ENCODE measurements at places on chromosomes 16 and 17.

GRCh38 chr17:68707031-68707430 lies 105.9 kb upstream of the FAM20A start:
- no peak for DNase-seq

DNA sequence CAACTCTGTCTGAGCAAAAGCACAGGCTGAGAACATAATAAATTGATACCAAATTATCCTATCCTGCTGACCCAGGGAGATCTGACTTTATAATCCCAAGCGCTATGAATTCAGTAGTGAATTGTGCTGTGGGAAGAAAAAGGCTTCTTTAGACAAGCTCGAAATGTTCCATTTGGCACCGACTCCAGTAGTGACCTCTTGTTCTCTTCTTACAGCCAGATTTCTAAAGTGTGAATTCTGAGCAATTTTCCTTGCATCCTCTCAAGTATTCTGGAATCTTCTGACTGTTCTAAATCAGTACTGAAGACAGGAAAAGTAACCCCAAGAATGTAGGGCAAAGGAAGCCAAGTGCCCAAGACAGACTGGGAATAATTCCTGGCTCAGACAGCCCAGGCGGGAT lies 58.2 kb downstream of the CDYL2 start:
- DNase-seq, result no peak

DNA sequence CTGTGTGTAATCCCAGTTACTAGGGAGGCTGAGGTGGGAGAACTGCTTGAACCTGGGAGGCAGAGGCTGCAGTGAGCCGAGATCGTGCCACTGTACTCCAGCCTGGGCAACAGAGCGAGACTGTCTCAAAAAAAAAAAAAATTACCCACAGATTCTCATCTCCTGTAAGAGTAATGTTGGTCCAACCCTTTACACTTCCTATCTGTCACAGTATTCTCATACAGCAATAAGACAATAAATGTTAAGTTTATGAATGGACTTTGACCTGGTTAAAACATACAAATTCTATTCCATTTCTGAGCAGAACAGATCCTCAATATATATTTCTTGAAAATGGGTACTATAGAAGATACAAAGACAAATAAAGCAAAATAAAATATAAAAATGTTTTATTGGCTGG lies 30.4 kb upstream of the TAOK1 start:
- no peak for DNase-seq

GRCh38 chr17:79356839-79357447 lies 253.9 kb downstream of the RBFOX3 start:
- DNase-seq, result no peak

GRCh38 chr16:78735337-78735736 lies 635.9 kb downstream of the WWOX start:
- no peak for DNase-seq

DNA sequence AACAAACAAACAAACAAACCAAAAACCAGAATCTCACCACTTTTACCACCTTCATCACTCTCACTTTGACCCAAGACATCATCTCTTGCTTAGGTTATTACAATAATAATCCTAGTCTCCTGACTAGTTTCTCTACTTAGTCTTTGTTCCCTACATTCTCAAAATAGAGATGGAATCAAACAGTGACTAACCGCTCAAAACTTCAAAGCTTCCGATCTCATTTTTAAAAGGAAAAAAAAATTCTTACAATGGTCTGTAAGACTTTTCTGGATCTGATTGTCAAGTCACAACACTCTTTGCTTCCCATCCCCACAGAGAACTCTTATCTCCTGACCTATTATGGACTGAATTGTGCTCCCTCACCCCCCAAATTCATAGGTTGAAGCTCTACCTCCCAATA lies 60.9 kb downstream of the SPAG9 start:
- DNase-seq, result no peak

- DNase-seq, result no peak
Observed at GRCh38 chr17:29569245-29569950, 897 bp downstream of the TP53I13 start.

- DNase-seq, result no peak
Observed at GRCh38 chr17:79001190-79002020, 8.2 kb downstream of the CANT1 start.

DNA sequence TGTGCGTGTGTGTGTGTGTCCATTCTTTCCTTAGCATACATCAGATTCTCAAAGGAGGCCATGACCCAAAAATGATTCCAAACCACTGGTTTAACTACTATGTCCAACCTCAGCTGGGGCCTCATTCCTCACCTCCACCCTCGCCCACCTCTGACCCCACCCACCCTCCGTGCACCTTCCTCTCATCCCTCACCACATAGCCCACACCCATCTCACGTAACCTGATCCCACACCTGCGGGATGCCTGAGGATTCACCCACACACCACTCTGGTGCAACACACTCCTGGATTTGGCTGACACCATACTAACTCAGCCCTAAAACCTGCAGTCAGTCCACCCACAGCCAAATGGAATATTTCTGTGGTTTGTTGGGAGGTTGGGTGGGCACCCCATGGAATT lies 3.3 kb upstream of the CSNK2A2 start:
- no peak for DNase-seq

GRCh38 chr17:40020146-40020545 lies 4.9 kb downstream of the CSF3 start:
- no peak for DNase-seq

DNA sequence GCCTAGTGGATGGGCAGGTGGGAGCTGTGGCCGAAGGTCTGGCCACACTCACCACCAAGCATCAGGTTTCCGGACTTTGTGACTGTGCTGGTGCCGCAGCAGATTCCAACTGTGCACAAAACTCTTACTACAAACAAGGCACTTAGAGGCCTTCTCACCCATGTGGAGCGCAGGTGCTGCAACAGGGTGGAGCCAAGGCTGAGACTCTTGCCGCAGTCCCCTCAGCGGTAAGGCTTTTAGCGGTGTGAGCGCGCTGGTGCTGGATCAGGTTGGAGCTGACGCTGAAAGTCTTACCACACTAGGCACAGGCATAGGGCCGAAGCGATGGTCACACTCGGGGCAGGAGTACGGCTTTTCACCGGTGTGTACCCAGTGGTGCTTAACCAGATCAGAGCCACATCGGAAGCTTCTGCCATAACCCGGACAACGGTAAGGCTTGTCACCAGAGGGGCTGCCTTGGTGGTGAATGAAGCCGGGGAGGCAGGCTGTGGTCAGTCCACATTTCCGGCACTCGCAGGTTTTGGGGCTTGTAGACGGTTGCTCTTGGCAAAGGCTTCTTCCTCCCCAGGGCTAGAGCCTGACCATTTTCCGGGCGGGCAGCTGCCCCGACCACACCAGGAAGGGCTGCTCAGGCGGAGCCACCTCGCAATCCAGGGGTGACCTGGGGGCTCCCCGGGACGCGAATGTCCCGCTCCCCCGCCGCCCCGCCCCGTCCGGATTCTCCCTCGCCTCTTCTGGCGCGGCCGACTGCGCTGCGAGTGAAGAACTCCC lies 1.0 kb upstream of the ARMC5 start:
- no peak for DNase-seq

DNA sequence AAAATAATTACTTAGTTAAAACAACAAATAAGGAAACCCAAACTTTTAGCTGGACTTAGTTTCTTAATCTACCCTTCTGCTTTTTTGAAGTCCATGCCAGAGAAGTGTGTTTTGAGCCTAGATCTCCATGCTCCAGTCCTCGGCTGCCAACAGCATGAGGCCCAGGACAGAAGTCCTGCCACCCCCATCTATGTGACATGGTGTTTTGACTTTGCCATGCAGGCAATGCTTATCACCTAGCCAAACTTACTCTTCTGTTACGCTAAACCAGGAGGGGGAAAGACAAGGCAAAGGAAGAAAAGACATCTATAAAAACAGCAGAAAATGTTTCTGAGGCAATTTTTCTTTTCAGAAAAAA lies 119.5 kb downstream of the PARN start:
- no peak for DNase-seq

DNA sequence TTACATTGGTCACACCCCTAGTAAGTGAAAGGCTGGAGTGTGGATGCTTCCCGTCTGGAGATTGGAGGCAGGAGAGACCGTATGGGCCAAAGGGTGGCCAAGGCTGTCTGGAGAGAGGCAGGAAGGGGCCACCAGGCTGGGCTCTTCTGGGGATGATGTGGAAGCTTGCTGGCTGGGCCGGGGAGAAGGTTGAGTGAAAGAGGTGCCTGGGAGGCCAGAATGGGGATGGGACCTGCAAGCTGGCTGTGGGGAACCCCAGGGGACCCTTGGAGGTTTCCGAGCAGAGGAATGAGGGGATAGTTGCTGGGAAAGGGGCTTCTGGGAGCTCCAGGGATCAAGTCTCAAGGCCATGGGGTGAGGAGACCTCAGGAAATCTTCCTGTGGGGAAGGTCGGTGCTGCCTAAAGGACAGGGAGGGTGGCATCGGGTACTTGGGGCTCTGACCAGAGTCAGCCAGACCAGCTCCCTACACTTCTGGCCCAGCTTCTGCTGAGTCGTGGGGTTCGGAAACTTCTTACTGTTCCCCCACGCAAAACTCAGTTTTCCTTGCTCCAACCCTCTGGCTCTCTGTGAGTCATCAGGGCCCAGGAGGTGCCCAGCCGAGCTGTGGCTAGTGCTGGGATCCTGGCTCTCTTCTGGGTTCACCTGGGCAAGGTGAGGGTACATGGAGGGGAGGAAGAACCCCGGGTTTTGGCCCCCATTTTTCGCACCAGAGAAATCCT lies 3.1 kb downstream of the MRC2 start:
- no peak for DNase-seq

- DNase-seq, result no peak
Observed at GRCh38 chr17:73430848-73431247, 119.0 kb upstream of the CDC42EP4 start.

DNA sequence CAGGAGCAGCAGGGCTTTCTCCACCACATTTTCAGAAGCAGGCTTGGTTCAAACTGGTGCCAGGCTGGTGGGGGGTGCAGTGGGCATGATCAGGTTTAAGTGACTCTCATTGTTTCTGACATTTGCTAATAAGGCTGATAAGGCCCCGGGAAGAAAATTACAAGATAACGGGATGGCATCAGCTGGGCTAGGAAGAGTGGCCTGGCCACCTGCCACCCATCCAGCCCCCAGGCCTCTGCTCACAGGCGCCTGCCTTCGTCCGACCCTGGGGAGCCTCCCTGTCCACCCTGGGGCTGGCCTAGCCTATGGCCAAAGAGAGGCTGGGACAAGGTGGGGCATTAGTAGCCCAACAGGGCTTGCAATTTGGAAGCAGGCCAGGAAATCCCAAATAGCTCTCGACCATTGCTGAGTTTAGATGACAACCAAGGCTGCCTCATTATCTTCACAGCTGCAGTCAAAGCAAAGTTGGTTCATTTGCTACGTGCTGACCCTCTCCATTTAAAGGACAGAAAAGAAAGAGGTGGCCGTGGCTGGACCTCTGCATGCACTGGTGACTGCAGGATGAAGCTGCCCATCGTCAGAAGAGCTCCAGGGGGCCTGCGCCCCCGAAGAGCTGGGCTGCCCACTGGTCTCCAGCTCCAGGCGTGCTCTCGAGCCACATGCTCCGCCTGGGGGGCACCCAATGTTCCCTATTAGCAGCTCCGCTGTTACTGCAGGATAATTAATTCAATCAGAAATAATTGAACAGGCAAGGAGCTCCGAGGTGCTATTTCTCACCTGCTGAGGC lies 44.9 kb downstream of the PEMT start:
- DNase-seq, result no peak

- no peak for DNase-seq
Observed at GRCh38 chr17:27895940-27896535, 2.9 kb upstream of the LYRM9 start.

DNA sequence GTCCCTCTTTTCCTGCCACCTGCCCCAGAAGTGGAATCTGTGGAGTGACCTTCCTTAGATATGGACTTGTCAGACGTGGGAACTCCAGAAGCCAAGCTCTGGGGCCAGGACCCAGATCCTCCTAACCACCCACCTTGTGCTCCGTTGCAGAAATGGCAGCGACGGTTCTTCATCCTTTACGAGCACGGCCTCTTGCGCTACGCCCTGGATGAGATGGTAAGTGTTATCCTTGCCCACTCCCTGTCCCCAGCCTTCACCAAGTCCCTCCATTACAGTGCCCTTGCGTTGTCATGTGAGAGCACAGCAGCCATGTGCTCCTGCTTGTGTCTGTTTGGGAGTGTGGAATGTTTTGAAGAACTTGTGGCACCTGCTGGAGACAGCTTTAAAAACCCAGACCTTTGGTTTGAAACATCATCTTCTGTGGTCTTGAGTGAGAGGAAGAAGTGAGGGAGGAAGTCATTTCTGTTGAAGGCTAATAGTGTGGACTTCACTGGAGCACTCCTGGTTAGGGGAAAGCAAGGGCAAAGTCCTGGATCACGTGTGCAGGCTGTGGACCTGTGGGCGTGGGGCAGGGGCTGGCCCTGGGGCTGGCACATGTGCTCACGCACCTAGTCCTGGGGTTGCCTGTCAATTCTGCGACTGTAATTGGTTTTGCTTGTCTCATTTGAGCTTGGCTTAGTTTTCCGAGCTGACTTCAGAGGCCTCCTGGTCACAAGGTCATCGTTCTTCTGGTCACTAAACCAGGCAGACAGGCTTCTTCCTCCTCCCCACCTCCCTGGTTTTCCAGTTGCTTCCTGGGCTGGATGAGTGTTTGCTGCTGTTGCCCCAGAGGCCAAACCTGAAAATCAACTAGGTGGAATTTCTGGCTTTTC lies 35.8 kb downstream of the MPRIP start:
- no peak for DNase-seq

DNA sequence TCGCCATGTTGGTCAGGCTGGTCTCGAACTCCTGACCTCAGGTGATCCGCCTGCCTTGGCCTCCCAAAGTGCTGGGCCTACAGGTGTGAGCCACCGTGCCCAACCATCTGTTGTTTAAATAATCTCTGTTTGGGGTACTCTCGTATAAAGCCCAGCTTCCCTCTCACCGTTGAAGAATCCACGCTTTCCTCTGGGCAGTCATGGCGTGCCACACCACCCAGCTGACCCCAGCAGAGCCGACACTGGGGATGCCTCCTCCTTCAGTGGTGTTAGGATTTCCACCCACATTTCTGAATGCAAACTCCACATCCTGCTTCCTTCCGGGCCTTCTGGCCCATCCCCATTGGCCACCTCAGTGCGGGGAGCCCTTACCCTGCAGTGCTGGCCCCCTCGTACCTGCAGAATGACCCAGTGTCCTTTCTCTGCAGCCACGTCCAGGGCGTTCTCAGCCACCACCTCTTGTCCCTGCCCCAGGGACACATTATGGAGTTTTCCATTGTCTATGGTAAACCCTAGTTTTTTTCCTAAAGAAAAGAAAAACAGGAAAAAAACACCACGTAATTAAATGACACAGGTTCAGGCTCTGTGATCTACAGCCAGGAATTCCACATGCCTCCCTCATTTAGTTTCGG lies 60.4 kb downstream of the PGS1 start:
- no peak for DNase-seq

DNA sequence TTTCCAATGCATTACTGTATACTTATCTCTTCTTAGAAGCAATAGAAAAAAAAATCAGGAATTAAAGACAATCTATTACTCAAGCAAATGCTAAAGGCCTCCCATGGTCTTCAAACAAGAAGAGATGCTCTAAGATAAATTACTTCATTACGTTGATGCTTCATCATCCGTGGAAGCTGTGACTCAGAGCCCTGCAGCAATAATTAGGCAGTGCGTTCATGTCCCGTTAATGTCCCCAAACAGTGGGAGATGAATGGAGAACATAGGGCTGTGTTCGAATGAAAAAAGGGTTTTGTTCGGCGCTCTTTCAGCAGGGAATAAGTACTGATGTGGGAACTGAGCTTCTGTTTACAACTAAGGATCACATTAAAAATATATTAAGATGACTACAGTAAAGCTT lies 15.9 kb upstream of the PDXDC1 start:
- no peak for DNase-seq
